Lung microvascular endothelial cell (primary cell): ENCODE measurements at places on chromosomes 12 and 14. TPM values are rescaled to one million over a fixed set of nuclear protein-coding genes. Genes with fewer than 3 reads are reported as not detected.

Gene BDKRB1
- total RNA-seq = not detected in 2 replicates

Gene DUSP6
- 237 and 293 TPM in 2 replicates for total RNA-seq

Gene SCNN1A
- total RNA-seq = 0.20 and 0.22 TPM in 2 replicates

Gene KLRG1
- 0.20 and 0.22 TPM in 2 replicates for total RNA-seq

Gene USP5
- 57.9 and 59.9 TPM in 2 replicates for total RNA-seq

Gene SIX6
- total RNA-seq = not detected in 2 replicates

Gene SMIM41
- total RNA-seq = under 0.01 TPM in 1 of 2 replicates, not detected in the other

Gene RPS6KA5
- total RNA-seq = 0.65 and 1.2 TPM in 2 replicates

Gene RNASE3
- not detected in 2 replicates for total RNA-seq

Gene SERPINA10
- not detected in 2 replicates for total RNA-seq

Gene INSM2
- not detected in 2 replicates for total RNA-seq

Gene C12orf60
- total RNA-seq = 0.65 and 1.2 TPM in 2 replicates

Gene OVCH1
- total RNA-seq = under 0.01 TPM in 1 of 2 replicates, not detected in the other
